ENCODE measurements at places on chromosomes 11 and 22.

- DNase-seq, result no peak
Observed at GRCh38 chr22:46240506-46240905, 9.6 kb downstream of the CDPF1 start.

GRCh38 chr11:77440678-77441077, 33.2 kb downstream of the PAK1 start:
- no peak for DNase-seq

GRCh38 chr22:36160499-36160942, at the start of gene APOL3:
Gene APOL3 (minus strand): TSS chr22:36160755. CDS start chr22:36149055, 11,700 bp downstream.
- DNase-seq, result no peak

DNA sequence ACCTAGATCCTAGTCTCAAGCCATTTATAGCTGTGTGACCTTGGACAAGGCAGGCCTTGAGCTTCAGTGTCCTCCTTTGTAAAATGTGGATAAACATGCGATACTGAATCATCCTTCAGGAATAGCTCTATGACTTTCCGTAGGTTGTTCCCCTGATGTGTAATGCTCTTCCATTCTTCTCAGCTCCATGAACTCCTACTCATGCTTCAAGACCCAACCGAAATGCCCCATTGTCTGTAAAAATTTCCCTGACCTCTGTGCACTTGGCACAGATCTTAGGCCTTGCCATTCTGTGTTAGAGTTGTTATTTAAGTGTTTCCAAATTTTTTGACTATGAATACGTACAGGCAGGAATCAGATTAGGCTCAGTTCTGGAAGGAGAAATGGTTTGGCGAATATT, 3.3 kb upstream of the BEST1 start:
- DNase-seq, result no peak

DNA sequence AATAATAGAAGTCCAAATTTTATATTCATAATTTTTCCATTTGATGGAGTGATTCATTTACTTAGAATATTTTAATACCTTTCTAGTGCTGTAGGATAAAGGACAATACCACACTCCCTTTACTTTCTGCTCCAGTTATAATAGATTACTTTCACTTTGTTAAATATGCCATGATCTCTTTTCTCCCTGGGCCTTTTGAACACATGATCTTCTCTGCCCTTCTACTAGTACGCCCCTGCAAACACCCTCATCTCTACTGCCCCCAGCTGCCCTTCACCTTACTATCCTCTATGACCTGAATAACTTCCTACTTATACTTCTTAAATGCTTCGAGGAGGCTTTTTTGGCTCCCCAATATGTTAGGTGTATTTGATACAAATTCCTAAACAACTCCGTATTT, 177.3 kb downstream of the GUCY1A2 start:
- no peak for DNase-seq

GRCh38 chr11:124670732-124671131, 2.8 kb downstream of the SIAE start:
- DNase-seq, result no peak

- no peak for DNase-seq
Observed at GRCh38 chr11:117838901-117839300, 14.4 kb upstream of the FXYD2 start.

- DNase-seq, result no peak
Observed at GRCh38 chr11:33214187-33214586, 43.0 kb upstream of the HIPK3 start.

GRCh38 chr11:61956191-61957020, 6.3 kb downstream of the BEST1 start:
- DNase-seq, result no peak

DNA sequence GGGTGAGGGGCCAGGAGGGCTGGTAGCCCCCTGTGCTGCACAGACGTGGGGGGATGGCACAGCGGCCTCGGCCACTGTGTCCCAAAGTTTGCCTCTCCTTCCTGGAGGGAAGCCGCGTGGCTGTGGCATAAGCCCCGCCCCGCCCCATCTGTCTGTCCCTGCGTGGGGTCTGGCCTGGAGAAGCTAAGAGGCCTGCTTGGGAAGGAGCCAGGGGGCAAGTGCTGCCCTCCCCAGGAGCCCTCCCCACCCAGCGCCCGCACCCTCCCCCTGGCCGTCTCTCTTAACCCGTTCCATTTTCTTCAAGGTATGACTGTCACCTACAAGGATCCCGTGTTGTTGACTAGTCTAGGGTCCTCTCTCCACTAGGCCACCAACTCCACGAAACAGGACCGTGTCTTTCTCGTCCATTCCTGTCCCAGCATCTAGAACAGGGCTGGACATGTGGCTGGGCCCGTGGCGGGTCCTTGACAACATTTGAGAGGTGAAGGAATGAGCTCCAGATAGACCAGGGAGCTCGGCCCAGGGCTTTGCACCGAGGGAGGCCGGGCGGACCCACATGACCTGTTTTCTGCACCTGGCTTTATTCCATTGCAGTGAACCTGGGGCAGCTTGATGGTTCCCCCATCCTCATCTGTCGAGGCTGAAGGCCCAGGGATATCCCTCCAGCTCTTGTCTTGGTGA, 428.0 kb downstream of the TBC1D22A start:
- DNase-seq, result no peak

GRCh38 chr11:36594316-36594989, at the start of gene IFTAP:
Gene IFTAP (plus strand): TSS chr11:36594502. CDS start chr11:36610104, 15,602 bp downstream.
- DNase-seq, result peak; percentile 8

DNA sequence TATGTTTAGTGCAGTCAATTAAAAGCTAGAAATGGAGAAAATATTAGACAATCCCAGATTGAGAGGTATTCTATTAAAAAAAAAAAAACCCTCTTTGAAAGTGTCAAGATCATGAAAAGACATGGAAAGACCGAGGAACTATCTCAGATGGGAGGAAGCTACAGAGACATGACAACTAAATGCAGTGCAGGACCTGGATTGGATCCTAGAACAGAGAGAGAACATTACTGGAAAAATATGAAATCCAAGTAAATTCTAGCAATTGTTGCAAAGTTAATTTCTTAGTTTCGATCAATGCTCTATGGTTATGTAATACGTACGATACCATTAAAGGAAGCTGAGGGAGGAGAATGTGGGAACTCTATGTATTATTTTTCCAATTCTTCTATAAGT, 43.2 kb downstream of the SLC1A2 start:
- DNase-seq, result no peak

- DNase-seq, result no peak
Observed at GRCh38 chr11:117231842-117232091, at the start of gene PCSK7. Gene PCSK7 (minus strand): TSS chr11:117232073. CDS start chr11:117229844, 2,229 bp downstream.

DNA sequence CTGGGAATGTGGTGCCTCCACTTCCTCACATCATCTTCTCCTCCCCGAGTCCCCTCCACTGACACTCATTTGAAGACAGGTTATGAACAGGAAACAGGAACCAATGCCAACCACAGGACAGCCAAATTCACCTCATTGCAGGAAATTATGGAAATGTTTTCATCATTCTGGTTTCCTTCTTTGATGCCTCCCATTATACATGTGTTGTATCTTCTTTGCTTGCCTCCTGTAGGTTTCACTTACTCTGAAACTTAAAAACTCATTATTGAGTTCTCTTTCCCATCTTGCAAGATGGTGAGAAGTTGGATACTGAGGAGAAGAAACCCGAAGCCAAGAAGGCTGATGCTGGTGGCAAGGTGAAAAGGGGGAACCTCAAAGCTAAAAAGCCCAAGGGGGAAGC, 108.5 kb downstream of the PHF21B start:
- no peak for DNase-seq

- no peak for DNase-seq
Observed at GRCh38 chr22:36594569-36594968, 65.6 kb upstream of the EIF3D start.

- no peak for DNase-seq
Observed at GRCh38 chr11:34641456-34641855, 20.6 kb downstream of the EHF start.

DNA sequence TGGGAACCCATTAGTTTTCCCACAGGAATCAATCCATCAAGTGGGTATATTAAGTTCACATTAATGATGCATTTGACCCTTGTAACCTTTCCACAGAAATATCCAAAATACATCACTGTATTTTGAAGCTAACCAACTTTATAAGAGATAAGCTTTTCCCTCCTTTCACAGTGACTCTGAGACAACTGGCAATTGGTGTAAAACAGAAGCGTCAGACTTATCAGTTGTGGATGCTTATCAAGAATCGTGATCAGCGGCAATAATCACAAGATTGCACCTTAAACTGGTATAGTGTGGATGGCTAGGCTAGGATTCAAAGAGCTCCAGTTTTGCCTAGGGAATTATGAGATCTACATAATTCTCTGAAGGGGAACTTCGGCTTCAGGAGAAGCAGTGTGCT, 73.1 kb downstream of the USP35 start:
- no peak for DNase-seq

- no peak for DNase-seq
Observed at GRCh38 chr11:75874684-75875341, 59.8 kb downstream of the UVRAG start.

GRCh38 chr11:876545-876944, 33.9 kb downstream of the TSPAN4 start:
- DNase-seq, result no peak

- DNase-seq, result no peak
Observed at GRCh38 chr11:88061111-88061510, 114.1 kb downstream of the RAB38 start.

DNA sequence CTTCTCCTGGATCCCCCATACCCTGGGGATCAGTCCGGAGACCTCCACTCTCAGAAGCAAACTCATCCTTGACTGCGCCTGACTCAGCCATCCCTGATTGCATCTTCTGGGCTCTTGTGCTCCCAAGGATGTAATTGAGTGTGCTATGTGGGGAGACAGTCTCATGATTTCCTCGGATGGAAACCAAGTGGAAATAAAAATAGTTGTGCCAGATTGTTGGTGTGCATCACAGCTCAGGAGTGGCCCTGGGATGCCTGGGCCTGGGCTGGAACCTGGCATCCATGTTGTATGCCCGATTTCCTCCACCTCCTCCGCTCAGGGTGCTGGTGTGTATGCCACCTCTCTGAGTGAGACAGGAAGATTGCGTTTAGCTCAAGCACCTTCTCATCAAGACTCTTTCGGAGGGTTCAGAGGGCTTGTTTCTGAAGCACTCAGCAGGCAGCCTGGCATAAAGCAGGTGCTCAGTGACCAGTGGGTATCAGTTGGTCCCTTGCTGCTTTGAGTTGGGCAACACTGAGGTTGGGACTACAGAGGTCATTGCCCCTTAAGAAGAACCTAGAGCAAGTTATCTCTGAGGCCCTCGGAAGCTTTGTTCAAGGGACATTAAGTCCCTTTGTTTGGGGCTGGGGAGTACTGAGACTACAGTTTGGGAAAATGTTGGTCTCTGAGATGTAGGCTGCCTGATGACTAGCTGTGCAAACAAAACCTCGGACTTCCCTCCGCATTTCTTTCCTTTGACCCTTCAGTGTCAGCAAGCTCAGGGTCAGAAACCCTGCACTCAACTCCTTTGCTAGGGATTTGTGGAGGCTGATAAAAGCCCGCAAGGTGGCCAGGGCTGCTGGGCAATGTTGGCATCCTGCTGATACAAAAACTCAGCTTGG, 24.8 kb upstream of the MICAL2 start:
- DNase-seq, result no peak

Data from activated T-cell treated with anti-CD3 and anti-CD28 coated beads for 48 hours (primary cell).